Lung (tissue), 17 donors: ENCODE measurements at places on chromosomes 2 and 18. TPM values are rescaled to one million over a fixed set of nuclear protein-coding genes. Genes with fewer than 3 reads are reported as not detected.

- no peak for DNase-seq
These were observed 278.7 kb downstream of the FIGN start for GRCh38 chr2:163456953-163457743.

DNA sequence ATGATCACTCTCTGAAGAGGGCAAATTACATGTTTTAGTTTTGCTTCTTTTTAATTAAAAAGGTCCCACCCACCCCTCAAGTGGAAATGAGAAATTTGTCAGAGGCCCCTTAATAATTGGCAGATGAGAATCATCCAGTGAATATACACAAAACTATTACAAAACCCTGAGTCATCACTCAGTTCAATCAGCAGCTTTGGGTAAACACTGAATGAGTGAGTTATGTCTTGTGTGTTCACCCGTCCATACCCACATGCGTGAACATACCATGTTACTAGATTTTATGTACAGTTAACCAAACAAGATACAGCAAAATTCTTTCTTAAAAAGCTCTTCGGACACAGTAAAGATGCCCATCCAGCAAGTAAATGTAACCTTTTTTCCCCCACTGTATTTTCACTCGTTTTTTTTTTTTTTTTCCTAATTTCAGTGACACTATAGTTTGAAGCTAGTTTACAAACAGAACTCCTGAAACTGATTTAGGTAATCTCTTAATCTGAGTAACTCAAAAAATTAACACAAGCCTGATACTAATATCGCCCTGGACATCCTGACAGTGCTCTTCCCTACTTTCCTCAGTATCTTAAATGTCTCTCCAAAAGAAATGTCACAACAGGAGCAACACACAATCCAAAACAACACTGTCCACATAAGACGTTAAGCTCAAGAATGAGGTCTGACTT lies 1.4 kb downstream of the PSME4 start:
- no peak for DNase-seq

- no peak for DNase-seq
These were observed 391.7 kb upstream of the SALL3 start for GRCh38 chr18:78587626-78588600.

GRCh38 chr2:59000796-59001195 lies 759.7 kb upstream of the FANCL start:
- no peak for DNase-seq

DNA sequence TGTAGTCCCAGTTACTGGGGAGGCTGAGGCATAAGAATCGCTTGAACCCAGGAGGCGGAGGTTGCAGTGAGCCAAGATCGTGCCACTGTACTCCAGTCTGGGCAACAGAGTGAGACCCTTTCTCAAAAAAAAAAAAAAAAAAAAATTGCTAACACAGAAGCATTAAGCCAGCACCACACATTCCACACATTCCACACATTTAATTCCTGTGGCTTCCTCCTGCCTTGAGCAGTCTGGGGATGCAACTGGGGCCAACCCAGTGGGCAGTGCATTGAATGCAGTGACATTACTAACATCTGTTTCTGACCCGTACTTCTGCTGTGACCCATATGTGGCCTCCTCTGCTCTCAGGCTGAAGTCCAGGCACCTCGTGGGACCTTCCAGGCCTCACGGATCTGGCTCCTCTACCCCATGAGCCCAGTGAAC lies 107.0 kb downstream of the BCL2L11 start:
- DNase-seq: no peak

- no peak for DNase-seq
These were observed 91.2 kb downstream of the TAF4B start for GRCh38 chr18:26317398-26317797.

- DNase-seq: no peak
These were observed 194.4 kb downstream of the RPIA start for GRCh38 chr2:88885679-88886416.

DNA sequence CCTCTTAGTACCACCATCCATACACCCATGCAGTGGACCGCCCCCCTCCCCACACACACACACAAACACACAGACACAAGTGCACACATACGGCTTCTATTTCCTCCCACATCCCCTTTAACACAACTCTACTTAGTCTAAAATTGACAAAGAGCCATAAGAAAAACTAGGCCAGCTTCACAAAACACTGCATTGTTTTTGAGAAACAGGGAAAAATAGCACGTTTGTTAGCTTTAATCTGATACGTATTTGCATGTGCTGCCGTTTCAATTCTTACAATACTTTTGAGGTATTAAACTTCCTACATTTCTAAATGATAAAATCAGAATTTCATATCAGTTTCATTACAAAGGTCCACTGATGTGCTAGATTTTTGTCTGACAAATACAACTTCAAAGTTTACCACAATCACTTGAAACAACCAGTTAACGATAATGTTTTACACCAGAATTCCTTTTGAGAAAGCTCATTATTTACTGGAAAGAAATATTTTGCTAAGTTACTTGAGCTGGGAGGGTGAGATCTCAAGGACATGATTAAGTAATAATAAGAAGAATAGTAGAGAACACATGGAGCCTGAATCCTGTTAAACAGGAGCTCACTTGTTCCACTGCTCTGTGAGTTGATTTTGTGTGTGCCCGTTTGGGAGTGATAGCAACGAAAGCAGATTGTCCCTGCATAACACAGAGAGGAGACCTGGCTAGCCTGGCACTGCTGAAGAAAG lies 74.5 kb downstream of the MOGAT1 start:
- DNase-seq: no peak

DNA sequence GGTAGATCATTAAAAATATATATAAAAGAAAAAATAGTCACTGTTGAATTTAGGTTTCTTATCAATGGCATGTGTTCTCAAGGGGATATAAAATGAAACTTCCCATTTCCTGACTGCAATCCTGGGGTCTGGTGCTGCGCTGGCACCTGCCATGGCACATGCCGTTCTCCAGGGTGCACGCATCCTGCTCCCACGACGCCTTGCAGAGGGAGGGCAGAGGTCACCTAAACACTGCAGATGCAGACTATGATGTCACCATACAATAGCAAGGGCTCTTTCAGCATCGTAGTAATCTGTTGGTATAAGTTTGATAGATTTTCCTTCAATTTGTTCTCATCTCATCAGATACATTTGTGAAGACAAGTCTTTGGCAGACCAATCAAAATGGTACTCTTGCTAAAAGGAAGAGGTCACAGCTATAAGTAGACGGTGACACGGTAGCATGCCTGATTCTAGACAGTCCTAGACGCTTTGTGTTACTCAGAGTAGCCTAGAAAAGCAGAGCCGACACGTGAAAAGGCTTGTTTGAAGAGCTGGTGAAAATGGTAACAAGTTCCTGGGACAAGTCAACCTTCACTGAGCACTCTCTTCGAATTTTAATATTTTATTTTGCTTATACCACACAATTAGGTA lies 761.4 kb downstream of the DCDC2C start:
- DNase-seq: no peak

DNA sequence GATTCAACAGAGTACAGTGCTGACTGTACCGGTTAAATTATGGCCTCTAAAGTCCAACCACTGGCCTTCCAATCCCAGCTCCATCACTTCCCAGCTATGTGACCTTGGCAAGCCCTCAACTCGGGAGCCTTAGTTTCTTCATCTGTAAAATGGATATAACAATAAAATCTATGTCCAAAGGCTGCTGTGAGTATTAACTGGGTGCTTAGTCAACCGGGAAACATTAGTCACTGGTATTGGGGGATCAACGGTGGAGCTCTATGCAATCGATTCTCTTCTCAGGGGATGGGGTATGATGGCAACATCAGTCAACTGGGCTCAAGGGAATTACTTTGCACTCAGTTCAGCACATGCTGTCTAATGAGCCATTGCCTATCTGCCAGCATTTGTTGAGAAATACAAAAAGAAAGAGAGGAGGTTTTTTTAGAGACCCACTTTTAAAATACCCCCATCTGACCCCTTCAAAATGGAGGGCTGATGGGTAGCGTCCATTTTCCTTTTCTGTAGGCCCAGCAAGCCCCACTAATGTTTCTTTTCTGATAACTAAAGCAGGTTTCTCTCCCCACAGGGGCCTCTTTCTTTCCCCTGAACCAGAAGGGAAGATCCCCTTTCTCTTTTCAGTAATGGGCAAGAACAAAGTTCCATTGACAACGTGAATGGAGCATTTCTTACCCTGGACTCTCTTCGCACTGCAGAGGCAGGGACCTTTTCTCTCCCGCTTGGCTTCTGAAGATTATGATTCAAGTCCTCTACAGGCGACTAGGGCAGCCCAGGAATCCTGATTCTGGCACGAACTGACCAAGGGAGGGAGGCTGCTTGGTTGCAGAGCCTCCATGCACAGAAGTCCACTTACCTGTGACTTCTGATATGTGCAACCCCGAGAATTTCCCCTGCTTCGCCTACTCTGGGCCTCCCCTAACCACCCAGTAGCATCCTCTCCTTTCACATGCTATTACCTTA lies 8.7 kb upstream of the AGFG1 start:
- no peak for DNase-seq

DNA sequence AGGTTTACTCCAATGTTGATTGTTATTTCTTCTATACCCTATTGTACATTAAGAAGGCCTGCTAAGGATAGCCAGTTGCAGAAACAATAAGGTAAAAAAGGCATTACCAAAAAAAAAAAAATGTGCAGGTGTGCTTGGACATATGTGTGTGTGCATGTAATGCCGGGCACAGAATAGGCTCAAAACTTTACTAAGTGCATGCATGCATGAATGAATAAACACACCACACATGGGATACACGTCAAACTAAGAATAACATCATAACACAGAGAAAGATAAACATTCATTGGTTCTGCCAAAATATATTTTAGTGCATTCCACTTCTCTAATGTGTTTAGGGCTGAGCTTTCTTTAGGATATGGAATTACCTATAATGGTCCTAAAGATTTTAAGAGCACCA lies 298.2 kb downstream of the TCF4 start:
- DNase-seq: no peak

- no peak for DNase-seq
These were observed 228.7 kb upstream of the SIX2 start for GRCh38 chr2:45237850-45238542.

The TCF23 gene
- 0.04 TPM for polyA plus RNA-seq

The SPP2 gene
- not detected for polyA plus RNA-seq
